ENCODE measurements at places on chromosomes 7 and 10.

- DNase-seq: no peak
Measured at GRCh38 chr10:114233482-114233881, 5.6 kb upstream of the VWA2 start.

DNA sequence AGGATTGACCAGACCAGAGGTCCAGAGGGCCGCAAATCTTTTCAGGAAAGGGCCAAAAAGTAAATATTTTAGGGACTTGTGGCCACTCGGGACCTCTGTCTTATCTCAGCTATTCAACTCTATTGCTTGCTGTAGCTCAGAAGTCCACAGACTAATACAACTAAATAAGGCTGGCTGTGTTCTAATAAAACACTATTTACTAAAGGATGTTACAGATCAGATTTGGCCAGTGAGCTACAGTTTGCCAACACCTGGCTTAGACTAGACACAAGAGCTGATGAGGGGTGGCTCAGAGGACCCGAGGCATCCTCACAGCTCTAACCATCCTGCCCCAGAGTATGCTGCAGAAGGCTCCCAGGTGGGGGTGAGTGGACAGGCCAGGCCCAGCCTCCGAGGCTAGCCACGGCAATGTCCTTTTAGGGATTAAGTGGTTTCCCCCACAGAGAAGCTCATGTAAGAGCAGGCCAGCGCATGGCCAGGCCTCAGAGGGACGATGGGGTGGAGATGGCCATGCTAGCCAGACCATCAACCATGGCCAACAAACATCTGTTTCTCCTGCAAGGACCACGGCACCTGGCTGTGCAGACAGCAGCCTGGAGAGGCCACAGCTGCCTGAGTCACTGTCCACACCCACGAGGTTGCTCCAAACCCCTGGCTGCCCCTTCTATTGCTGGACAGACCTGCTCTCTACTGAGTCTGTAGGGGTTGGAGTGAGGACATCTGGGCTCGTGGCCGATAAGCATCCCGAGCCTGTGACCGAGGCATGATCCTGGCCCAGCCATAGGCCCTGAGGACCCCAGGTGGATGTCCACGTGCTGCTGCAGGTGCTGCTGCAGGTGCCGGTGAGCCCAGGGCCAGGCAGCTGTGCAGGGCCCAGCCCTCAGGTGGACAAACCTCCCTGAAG is 76.5 kb downstream of the AFAP1L2 start:
- no peak for DNase-seq

DNA sequence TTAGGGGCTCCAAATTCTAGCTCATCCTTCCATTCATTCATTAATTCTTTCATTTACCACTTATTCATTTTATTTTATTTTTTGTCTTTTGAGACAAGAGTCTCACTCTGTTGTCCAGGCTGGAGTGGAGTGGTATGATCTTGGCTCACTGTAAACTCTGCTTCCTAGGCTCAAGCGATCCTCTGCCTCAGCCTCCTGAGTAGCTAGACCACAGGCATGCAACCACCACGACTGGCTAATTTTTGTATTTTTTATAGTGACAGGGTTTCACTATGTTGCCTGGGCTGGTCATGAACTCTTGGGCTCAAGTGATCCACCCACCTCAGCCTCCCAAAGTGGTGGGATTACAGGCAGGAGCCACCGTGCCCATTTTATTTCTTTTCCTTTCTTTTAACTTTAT is 31.6 kb downstream of the FGF8 start:
- no peak for DNase-seq

GRCh38 chr10:62534031-62534430 is 159.9 kb downstream of the ZNF365 start:
- no peak for DNase-seq

DNA sequence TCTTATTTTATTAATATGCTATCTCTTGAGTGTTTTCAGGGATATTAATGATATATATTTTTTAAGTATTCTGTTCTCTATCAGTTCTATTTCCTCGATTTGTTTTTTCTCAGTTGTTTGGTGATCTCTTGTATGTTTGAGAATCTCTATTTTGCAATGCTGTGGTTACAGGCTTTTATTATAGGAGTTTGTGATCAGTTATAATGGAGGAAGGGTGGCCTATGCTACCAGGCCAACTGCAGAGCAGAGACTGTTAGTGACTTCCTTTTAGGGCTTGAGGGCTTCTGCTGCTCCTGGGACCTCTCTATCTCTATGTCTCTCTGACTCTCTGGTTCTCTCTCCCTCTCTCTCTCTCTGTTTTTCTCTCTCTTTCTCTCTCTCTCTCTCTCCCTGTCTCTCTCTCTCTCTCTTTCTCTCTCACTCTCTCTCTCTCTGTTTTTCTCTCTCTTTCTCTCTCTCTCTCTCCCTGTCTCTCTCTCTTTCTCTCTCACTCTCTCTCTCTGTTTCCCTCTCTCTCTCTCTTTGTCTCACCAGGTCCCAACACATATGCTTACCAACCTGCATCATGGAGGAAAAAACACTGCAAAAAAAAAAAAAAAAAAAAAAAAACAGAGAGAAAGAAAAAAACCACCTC is 69.4 kb upstream of the CAV2 start:
- no peak for DNase-seq

DNA sequence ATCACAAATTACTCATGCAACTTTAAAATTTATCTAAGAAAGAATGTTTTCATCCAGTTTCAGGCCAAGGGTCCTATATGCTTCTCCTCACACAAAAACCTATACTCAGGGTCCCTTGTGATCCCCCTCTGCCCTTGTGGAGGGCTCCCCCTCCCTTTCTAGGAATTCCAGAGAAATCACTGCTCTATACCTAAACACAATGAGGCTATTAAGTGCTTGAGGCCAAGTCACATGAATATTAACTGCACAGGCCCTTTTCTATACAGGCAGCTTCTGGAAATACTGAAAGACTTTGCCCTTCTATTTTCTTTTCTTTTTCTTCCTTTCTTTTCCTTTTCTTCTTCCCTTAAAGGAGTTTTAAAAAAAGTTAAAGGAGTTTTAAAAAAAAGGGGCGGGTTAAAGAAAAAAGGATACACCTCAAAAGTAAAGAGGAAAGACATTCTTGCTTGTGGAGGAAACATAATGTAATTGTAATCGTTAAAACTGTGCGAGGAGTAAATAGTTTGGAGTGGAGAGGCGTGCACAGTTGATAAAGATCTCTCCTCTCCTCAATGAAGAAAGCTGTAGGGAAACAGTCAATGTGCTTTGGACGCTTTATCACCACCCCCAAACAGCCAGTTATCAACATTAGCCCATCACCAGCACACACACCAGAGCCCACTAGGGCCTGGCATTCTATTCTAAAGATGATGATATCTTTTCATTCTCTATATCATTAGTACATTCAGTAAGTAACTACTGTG is 16.4 kb downstream of the GRB10 start:
- no peak for DNase-seq

GRCh38 chr10:75403939-75404814 is 2.6 kb upstream of the ZNF503 start:
- DNase-seq: no peak

DNA sequence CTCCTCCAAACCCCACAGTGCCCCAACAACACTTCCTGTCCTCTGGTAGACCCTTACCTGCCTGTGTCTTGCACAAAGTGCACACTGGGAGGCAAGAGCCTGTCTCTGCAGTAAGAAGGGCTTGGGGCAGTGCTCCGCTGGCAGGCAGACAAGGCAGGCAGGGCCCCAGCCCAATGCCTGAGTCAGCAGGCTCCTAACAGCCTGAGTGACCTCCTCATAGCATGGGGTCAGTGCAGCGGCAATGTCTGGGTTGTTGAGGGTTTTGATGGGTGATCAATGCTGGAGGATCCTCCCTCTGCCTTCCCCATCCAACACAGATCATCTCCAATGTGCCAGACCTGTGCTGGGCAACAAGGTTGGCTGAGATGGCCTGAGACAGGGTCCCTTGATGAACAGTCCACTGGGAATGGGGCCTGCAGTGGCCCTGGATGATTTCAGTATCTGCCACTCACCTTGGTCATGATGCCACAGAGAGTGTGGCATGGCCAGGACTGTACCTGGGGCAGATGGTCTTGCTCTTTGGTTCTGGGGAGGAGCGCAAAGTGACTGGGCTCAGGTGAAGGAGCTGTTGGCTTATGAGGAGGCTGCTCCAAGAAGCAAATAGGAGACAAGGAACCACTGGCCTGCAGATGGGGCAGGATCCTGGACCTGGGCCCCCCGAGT is 55.6 kb upstream of the CAMK2B start:
- no peak for DNase-seq

DNA sequence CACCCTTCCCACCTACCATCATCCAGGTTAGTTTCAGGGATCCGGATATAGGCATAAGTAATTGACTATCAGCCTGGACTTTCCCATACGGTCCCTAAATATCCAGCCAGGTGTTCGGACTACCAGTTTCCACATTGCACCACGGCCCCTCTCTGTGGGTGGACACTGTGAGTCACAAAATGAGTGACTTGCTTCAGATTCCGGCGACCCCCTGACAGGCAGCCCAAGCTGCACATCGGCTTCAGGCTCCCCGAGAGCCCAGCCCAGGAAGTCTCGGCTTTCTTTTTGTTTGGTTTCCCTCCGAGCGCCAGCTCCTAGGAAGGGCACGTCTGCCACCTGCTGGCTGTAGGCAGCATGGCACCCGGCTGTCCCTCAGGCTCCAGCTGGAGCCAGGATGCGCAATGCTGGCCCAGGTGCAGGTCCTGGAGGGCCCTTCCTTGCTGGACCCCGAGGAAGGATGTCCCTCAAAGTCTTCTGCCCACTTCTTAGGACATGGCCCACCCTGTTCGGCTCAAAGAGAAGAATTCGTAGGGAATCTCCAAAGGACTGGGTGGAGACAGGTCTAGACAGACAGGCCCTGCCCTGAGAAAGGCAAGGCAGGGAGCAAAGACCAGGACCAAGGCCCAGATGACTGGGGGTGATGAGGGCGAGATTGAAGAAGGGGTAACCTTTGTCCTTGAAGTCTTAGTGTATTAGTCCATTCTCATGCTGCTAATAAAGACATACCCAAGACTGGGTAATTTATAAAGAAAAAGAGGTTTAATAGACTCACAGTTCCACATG is 10.6 kb downstream of the HABP2 start:
- DNase-seq: peak; percentile 62

GRCh38 chr7:149689291-149689721 is 84.1 kb downstream of the ZNF467 start:
- no peak for DNase-seq

DNA sequence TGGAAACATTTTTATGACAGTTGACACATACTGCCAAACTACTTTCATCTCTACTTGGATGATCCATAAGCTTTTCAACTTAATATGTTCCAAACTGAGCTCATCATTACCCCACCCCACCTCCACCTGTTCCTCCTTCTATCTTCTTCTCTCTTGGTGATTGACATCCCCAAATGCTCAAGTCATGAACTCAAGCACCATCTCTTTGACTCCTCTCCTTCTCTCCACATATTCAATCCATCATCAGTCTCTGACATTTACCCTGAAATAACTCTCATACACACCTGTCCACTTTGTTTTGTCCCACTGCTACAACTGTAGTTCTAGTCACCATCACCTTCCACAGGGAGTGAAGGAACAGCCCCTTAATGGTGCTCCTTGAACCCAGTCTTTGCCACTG is 43.3 kb downstream of the SGCE start:
- DNase-seq: no peak

- no peak for DNase-seq
Measured at GRCh38 chr10:130479146-130479545, 343.0 kb downstream of the GLRX3 start.

DNA sequence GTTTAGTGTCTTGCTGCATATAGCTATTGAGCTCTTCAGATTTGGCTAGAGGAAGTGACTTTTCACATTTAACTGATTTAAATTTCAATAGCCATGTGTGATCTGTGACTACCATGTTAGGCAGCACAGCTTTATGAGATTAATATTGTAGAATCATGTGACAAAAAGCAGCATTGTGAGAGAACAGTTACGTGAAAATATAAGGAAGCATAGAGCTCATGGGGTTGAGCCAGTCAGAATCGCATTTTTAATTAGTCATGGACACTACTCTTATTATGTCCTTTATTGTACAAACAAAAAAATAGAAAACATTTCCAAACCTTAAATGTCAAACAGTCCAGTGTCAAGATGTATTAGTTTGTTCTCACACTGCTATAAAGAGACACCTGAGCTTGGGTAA is 48.0 kb downstream of the MTURN start:
- DNase-seq: no peak

DNA sequence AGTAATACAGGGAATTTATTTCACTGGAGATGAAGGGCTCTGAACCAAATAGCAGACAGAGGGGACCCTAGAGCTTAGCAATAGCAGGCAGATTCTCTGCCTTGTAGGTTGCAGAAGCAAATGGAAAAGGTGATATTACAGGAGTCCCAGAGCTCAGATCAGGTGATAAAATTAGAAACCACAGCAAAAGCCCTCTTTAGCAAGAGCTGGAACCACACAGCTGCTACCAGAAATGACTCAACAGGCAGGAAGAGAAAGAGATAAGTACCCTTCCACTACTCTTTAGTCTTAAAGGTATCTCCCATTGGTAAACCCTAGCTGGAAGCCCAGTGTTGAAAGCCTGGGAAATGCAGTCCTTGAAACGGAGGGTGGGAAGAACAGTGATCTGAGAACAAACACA is 535.6 kb upstream of the GHITM start:
- peak; percentile 1 for DNase-seq

DNA sequence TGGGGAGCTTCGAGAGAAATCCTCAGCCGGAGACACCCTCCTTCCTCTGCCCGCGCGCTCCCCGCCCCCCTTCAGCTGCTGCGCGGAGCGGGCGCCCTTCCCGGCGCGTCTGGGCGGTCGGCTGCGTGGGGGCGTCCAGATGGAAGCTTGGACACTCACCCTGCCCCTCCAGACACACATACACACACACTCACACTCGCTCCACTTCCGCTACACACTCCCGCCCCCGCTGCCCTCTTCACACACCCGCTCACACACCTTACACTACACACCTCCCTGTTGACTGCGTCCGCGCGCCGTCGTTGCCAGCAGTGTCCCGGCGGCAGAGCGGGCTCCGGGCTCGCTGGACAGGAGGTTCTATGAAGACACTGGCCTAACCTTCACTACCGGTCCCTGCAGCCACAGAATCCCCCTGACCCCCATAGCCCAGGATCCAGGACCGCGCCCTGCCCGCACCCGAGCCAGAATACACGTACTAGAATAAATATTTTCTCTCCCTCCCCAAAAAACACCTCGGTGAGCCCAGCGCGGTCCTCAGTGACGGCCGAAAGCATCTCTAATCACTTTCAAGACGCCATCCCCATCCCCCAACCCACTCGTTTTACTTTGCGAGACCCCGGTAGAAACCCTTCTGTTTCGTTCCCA is 1.1 kb upstream of the EGR2 start:
- peak; percentile 24 for DNase-seq

- no peak for DNase-seq
Measured at GRCh38 chr10:43866712-43867111, 218.0 kb upstream of the ZNF32 start.

Measured in CD4-positive, alpha-beta T cell treated with Interleukin-4 for 1 hour (primary cell).